ENCODE measurements at places on chromosomes 1 and 21.

DNA sequence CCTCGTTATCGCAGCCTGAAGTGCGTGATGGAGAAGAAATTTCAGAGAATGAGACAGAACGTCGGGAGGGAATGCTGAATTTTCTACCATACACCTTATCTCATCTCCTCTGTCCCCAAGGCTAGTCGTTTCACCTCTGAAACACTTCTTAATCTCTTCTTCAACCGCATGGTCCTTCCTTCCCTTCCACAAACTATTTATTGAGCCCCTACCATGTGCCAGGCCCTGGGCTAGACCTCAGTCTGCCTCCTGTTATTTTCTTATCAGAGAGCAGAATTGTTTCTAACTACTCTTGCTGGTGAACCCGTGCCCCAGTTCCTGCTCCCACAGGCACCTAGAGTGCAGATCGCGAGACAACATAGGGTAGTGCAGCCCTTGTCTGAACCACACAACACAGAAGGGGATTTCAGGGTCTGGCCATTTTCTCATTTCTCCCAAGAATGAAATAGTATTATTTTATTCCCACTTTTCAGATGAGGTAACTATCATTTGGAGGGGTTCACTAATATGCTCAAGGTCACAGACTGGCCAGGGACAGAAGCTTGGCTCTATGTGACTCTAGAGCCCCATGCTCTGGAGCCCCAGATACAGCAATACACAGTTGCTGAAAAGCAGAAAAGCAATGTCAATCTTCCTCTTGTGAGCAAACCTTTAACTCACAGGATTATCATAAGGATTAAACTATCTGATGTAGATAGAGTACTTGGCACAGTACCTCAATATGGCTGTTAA lies 598 bp upstream of the ADIPOR1 start:
- no peak for DNase-seq

GRCh38 chr1:212242288-212242984 lies 42.8 kb upstream of the PPP2R5A start:
- DNase-seq: no peak

- DNase-seq: no peak
These were observed 181.8 kb downstream of the ZNF281 start for GRCh38 chr1:200228081-200228480.

GRCh38 chr1:201709564-201710295 lies 119.2 kb upstream of the IPO9 start:
- peak; percentile 56 for DNase-seq

GRCh38 chr1:58432851-58433668 lies 113.5 kb downstream of the OMA1 start:
- DNase-seq: no peak

DNA sequence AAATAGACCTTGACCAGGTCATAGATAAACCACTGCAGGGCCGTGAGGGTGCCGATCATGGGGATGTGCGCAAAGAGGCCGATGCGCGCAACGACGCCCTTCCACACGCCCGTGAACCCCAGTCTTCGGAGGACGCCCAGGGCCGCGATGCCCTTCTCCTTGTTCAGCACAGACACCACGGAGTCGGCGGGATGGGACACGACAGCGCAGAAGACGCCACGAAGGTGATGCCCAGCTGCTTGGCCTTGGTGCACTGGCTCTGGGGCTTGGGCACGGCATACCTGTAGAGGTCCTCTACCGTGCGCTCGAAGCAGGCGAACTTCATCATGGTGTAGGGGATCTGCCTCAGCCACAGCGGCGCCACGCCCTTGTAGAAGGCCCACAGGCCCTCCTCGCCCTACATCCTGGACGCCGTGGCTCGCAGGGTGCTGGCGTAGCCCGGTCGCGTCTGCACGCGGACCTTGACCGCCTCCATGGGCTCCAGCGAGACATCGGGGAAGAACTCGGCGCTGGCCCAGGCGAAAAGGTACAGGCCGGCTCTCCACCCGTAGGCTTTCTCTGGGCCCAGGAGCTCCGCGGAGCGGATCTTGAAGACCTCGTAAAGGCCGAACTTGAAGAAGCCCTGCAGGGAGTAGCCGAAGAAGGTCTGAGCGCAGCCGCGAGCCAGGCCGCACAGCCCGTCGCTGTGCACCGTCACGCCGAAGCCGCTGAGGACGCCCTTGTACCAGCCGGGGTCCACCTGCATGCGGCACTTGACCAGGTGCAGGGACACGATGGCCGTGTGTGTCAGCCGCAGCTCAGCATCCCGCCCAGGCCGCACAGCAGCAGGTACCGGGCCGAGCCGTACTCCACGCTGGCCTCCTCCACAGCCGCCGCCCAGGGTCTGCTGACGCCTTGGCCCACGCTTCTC lies 20.5 kb upstream of the DMRTB1 start:
- no peak for DNase-seq

- DNase-seq: no peak
These were observed 847 bp upstream of the RORC start for GRCh38 chr1:151832318-151832980.

DNA sequence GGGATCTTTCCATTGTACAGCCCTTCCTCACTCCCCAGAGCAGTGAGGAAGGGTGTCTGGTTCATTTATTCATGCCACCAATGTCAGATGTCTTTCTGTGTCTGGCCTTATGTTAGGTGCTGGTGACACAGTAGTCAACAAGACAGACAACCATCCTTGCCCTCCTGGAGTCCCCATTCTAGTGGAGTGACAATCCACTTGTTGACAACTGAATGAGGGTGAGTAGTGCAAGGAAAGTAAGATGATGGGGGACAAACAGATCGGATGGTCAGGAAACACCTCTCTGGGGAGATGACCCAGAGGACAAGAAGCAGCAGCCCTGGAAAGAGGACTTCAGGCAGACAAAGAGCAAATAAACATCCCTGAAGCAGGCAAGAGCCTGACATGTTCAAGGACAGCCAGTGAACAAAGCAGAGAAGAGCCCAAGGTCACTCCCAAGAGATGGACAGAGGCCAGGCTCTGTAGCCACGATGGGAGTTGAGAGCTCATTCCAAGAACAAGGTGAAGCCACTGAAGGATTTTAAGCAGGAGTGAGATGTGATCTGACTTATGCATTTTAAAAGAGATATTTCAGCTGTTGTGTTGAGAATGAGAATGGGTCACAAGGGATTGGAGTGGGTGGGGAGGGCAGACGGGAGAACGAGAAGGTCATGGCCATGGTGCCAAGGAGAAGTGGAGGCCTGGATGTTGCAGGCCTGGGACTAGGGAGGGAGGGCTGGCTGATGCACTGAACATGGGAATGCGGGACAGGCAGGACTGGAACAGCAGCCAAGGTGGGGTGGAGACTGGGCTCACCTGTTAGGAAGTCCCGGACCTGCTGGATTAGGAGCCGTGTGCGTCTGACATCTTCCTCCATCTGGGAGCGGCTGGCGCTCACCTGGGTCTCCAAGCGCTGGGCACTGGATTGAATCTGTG lies 30.2 kb downstream of the LAMB3 start:
- DNase-seq: no peak

GRCh38 chr1:66253330-66253921 lies 280.5 kb upstream of the SGIP1 start:
- DNase-seq: no peak

- no peak for DNase-seq
These were observed 61.4 kb downstream of the MEF2D start for GRCh38 chr1:156439036-156439776.

- DNase-seq: no peak
These were observed 155.9 kb upstream of the RUNX1 start for GRCh38 chr21:35204850-35205541.

- no peak for DNase-seq
These were observed 3.0 kb downstream of the TNFRSF4 start for GRCh38 chr1:1210726-1211540.

- no peak for DNase-seq
These were observed 7.1 kb downstream of the CD101 start for GRCh38 chr1:117008656-117009055.

DNA sequence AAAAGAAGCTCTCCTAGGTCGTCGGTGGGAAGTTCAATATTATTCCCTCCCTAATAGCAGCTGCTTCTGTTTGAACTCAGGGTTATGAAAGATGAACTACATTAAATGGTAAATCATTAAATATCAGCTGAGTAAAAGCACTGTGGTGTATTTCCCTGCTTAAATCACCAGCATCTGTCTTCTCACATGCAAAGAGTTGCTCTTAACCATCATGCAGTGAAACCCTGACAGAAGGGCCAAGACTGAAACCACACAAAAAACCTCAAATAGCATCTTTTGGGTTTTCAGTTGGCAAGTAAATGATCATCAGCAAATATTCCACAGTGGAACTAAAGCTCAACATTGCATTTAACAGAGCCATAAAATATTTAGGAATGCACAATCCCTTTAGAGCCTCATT lies 380.0 kb upstream of the ADGRL2 start:
- no peak for DNase-seq

DNA sequence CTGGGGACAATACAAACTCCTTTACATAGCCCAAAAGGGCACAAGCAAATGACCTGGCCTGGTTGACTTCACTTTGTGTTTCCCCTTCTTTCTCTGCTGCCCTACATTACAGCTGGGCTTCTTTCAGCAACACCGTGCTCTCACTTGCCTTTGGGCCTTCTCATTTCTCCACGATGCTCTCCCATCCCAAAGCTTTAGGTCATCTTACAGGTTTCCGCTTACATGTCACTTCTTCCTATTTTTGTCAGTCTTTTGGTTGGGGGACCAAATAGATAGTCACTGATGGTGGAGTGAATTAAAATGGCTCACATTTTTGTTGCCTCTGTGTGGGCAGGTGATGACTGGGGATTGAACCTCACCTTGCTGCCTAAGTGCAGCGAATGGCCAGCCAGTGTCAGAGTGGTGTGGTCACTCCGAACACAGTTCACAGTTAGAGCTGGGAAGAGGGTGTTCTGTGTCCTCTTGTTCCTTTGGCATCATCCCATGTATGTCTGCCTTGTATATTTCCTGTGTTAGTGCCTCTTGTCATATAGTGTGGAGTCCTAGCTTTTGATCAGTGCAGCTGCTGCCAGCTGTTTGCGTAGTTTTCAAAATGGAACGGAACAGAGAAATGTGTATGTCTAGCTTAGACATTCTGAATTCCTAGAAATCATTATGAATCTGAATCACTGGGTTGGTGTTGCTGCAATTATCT lies 134.8 kb downstream of the NOS1AP start:
- DNase-seq: no peak

- no peak for DNase-seq
These were observed 525 bp downstream of the AIRE start for GRCh38 chr21:44286086-44286715.

- no peak for DNase-seq
These were observed 33.3 kb upstream of the TENT5C start for GRCh38 chr1:117572546-117572945.
